Activated T-helper 2 cell treated with anti-CD3 and anti-CD28 coated beads, Interferon-gamma antibody, Interleukin-2, Interleukin-4, amounts not matched to agents 10 μg/mL and 5 μg/mL and 100 μg/mL, durations not matched to agents 14 hours and 24 hours and 36 hours (primary cell): ENCODE measurements at places on chromosomes 11 and 22.
A peak's percentile ranks its signal among the peaks of the same experiment; 100 is the strongest.

- H3K36me3 ChIP-seq: peaks cover 72% of the 10 kb centered on the region
- no peak for DNase-seq
- H3K4me3 ChIP-seq: no peak overlapping the region
Observed at GRCh38 chr11:68480852-68481510, 20.4 kb downstream of the PPP6R3 start.

GRCh38 chr11:44530413-44531115 lies 34.9 kb upstream of the CD82 start:
- no peaks in the 10 kb centered on the region for H3K27me3 ChIP-seq
- DNase-seq: peak; percentile 46
- H3K27ac ChIP-seq: peak overlapping the region; percentile 97
- H3K4me3 ChIP-seq: peak overlapping the region; percentile 63

DNA sequence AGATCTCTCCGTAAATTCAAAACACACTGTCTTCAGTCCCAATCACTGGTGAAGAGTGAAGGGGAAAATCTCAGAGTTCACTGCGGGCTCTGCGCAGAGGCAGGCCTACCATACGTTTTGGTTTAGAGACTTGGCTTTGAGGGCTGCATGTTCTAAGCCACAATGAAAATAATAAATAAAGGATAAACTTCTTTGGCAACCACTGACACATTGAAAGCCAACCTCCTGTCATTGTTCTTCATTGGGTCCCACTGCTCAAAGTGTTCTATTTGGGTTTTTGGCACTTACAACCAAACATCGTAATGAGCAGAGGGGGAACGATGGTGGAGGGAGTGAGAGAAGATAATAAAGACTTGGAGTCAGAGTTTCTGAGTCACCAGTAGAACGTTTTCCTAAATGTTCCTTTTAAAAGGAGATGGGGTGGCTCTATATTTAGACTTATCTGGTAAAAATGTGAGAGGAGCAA lies 472.9 kb downstream of the SOX6 start:
- no peak overlapping the region for H3K27ac ChIP-seq
- H3K4me3 ChIP-seq: no peak overlapping the region
- no peak for DNase-seq
- H3K27me3 ChIP-seq: no peaks in the 10 kb centered on the region
- no peaks in the 10 kb centered on the region for H3K4me1 ChIP-seq

DNA sequence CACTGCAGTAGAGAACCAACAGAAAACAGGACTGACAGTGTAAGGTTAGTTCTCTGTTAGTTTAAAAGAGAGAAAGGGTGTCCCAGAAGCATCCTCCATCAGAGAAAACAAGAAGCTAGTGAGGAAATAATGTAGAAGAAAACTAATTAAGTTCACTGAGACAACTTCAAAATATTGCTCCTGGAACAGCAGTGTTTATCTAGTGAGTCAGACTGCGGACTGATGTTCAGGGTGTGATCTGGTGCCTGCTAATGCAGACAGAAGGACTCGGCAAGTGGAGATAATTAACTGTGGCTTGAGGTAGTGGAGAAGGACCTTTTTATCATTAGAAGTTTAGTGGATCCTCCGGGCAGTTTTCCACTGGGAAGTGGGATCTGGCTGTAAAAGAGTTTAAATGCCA lies 55.4 kb downstream of the CDON start:
- H3K36me3 ChIP-seq: no peaks in the 10 kb centered on the region
- H3K4me1 ChIP-seq: peaks cover 8% of the 10 kb centered on the region
- H3K27me3 ChIP-seq: no peaks in the 10 kb centered on the region
- no peak overlapping the region for H3K27ac ChIP-seq
- H3K4me3 ChIP-seq: no peak overlapping the region

DNA sequence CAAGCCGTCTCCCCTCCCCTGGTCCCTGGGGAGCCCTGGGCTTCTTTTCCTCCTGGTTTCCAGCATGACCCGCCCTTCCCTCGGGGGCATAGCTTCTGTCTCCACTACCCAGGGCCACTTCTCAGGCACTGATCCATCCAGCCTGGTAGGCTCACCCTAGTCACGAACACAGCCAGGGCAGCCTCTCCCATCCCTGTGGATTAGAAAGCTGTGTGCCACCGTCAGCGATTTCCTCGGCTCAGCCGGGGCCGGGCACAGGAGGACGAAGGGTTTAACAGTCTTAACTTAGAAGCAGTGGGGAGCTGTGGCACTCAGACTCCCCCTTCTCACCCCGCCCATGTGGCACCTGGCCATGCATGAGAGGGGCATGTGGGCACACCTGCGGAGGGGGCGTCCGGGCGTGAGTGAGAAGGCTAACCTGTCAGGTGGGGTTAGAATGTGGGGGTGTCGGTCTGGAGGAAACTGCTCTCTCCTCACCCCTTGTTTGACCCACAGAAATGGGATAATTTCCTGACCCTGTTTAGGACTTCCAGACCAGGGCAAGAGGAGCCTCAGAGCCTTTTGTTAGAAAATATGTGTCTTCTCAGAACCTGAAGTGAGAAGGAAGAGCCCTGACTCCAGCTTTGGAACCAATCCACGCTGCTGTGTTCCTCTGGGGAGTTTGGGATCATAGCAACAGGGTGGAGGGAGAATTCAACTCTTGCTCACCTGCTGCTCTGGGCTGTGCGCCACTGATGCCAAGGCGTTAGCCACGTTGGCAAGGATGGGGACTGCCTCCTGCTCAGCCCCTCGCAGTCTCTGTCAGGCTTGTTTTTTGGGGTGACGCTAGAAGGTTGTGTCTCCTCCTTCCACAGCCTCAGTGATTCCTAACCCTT lies 14.6 kb downstream of the GLB1L2 start:
- H3K36me3 ChIP-seq: no peaks in the 10 kb centered on the region
- peaks cover 13% of the 10 kb centered on the region for H3K4me1 ChIP-seq
- no peak for DNase-seq
- no peak overlapping the region for H3K27ac ChIP-seq

GRCh38 chr11:73750228-73750627 lies 10.6 kb downstream of the RAB6A start:
- DNase-seq: no peak
- no peak overlapping the region for H3K27ac ChIP-seq

GRCh38 chr11:79739591-79739990 lies 298.8 kb upstream of the TENM4 start:
- no peaks in the 10 kb centered on the region for H3K27me3 ChIP-seq
- H3K4me1 ChIP-seq: no peaks in the 10 kb centered on the region
- H3K27ac ChIP-seq: no peak overlapping the region

- H3K4me3 ChIP-seq: no peak overlapping the region
- H3K36me3 ChIP-seq: no peaks in the 10 kb centered on the region
- H3K27me3 ChIP-seq: peaks cover 4% of the 10 kb centered on the region
- no peak overlapping the region for H3K27ac ChIP-seq
- H3K4me1 ChIP-seq: peaks cover 9% of the 10 kb centered on the region
Observed at GRCh38 chr22:50030297-50031188, 18.0 kb upstream of the IL17REL start.

GRCh38 chr11:57776577-57777210 lies 15.1 kb downstream of the CTNND1 start:
- no peak overlapping the region for H3K4me3 ChIP-seq
- DNase-seq: no peak
- H3K27ac ChIP-seq: no peak overlapping the region
- peaks cover 13% of the 10 kb centered on the region for H3K4me1 ChIP-seq
- H3K36me3 ChIP-seq: no peaks in the 10 kb centered on the region

DNA sequence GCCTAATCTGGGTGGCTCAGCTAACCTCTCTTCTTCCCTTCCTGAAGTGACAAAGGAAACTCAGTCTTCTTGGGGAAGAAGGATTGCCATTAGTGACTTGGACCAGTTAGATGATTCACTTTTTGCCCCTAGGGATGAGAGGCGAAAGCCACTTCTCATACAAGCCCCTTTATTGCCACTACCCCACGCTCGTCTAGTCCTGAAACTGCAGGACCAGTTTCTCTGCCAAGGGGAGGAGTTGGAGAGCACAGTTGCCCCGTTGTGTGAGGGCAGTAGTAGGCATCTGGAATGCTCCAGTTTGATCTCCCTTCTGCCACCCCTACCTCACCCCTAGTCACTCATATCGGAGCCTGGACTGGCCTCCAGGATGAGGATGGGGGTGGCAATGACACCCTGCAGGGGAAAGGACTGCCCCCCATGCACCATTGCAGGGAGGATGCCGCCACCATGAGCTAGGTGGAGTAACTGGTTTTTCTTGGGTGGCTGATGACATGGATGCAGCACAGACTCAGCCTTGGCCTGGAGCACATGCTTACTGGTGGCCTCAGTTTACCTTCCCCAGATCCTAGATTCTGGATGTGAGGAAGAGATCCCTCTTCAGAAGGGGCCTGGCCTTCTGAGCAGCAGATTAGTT lies 14.2 kb upstream of the UVRAG start:
- no peaks in the 10 kb centered on the region for H3K27me3 ChIP-seq
- H3K36me3 ChIP-seq: no peaks in the 10 kb centered on the region
- no peak for DNase-seq
- no peak overlapping the region for H3K4me3 ChIP-seq
- no peak overlapping the region for H3K27ac ChIP-seq

DNA sequence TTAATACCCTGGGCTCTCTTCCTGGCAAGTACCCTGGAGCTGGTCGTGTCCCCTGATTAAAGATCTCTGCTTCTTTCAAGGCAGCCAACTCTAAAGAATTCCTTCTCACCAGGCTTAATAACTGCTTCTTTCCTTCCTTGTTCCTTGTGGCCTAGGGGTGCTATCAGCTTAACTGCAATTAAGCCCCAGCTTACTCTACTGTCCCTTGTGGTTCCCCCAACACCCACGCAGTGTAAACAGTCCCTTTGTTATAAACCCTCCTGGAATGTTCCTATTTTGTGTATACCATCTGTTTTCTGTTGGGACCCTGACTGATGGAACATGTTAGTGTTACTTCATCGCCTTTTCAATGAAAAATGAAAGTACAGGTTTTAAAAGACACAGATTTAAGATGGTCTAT lies 126.4 kb upstream of the KIRREL3 start:
- H3K4me3 ChIP-seq: no peak overlapping the region
- no peak for DNase-seq
- H3K4me1 ChIP-seq: no peaks in the 10 kb centered on the region
- no peak overlapping the region for H3K27ac ChIP-seq

DNA sequence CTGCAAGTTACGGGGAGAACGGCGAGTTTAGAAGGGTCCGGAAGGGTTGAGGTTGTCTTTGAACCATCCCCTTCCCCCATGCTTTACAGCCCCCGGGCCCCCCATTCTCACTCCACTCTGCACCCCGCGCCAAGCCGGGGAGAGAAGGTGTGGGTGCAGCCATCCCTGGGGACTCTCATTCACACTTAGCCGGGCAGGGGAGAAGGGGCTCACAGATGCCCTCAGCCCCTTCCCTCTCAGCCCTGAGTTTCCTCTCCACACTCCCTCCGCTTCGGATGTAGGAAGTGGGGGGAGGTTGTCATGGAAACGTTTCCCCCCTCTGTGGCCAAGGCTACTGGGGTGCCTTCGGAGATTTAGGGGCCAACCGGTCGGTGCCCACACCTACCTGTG lies 334 bp downstream of the CADM1 start:
- H3K4me3 ChIP-seq: peak overlapping the region; percentile 33
- H3K36me3 ChIP-seq: no peaks in the 10 kb centered on the region
- H3K27me3 ChIP-seq: peaks cover 36% of the 10 kb centered on the region
- DNase-seq: no peak
- H3K27ac ChIP-seq: no peak overlapping the region

DNA sequence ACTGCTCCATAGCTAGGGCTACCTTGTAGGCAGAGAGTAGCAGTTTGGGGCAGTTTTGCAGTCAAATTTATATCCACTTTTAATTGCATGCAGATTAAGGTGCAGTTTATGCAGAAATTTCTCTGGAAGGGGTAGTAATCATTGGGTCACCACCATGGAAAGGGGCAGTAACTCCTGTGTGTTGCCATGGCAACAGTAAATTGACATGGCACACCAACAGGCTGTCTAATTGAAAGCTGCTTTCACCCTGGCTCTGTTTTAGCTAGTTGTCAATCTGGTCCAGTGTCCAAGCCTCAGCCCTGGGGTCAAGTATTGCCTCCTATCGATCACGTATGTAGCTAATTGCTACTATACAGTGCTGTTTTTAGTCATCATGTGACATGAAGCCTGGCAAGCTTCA lies 786.1 kb upstream of the CNTN5 start:
- no peaks in the 10 kb centered on the region for H3K36me3 ChIP-seq
- DNase-seq: no peak
- no peaks in the 10 kb centered on the region for H3K4me1 ChIP-seq
- no peak overlapping the region for H3K27ac ChIP-seq
- no peaks in the 10 kb centered on the region for H3K27me3 ChIP-seq

DNA sequence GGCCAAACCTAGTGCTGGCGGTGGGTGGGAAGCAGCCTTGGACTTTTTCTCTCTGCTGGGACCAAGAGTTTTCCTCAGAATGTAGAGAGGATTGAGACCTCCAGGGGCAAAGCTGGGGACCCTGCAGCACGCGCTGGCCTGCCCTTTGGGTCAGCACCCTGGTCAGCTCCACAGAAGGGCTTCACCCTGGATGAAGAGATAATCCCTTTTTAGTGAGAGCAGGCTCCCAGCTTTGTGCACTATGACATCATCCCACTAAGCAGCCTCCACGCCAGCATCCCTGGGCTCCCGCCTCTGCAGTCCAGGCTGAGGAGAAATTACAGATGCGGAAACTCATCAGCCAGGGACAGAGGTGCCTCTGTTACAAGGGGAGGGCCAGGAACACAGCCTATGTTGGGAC lies 23.5 kb downstream of the DRICH1 start:
- DNase-seq: no peak
- H3K27ac ChIP-seq: no peak overlapping the region
- peaks cover 18% of the 10 kb centered on the region for H3K4me1 ChIP-seq
- no peaks in the 10 kb centered on the region for H3K36me3 ChIP-seq
- no peaks in the 10 kb centered on the region for H3K27me3 ChIP-seq

GRCh38 chr22:48890693-48891554 lies 936.7 kb downstream of the BRD1 start:
- no peak overlapping the region for H3K27ac ChIP-seq
- no peaks in the 10 kb centered on the region for H3K27me3 ChIP-seq
- no peaks in the 10 kb centered on the region for H3K4me1 ChIP-seq
- no peak overlapping the region for H3K4me3 ChIP-seq
- H3K36me3 ChIP-seq: no peaks in the 10 kb centered on the region

GRCh38 chr11:120722524-120722923 lies 211.0 kb downstream of the GRIK4 start:
- H3K36me3 ChIP-seq: no peaks in the 10 kb centered on the region
- DNase-seq: no peak
- no peaks in the 10 kb centered on the region for H3K4me1 ChIP-seq

DNA sequence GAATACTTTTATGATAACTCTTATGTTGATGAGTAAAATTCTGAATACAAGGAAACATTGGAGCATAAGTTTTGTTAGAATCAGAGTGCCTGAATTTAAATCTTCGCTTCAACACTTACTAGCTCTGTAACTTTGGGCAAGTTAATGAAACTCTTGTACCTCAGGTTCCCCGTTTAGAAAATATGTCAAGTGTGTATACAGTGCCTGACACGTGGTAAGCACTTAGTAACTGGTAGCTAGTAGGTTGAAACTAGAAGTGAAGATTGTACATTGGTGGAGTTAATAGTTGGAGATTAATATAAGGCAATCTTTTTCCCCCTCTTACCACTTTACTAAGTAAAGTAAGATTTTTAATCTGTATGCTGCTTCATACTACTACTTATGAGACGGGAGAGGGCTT lies 24.8 kb upstream of the NAT10 start:
- no peaks in the 10 kb centered on the region for H3K27me3 ChIP-seq
- no peak overlapping the region for H3K4me3 ChIP-seq
- peaks cover 81% of the 10 kb centered on the region for H3K36me3 ChIP-seq
- no peak overlapping the region for H3K27ac ChIP-seq
- DNase-seq: no peak

GRCh38 chr22:28411125-28411524 lies 268.5 kb downstream of the TTC28 start:
- H3K4me1 ChIP-seq: peaks cover 4% of the 10 kb centered on the region
- peaks cover 2% of the 10 kb centered on the region for H3K27me3 ChIP-seq
- H3K4me3 ChIP-seq: no peak overlapping the region

- peaks cover 30% of the 10 kb centered on the region for H3K4me1 ChIP-seq
- no peaks in the 10 kb centered on the region for H3K27me3 ChIP-seq
- no peak overlapping the region for H3K27ac ChIP-seq
- no peak for DNase-seq
- peaks cover 72% of the 10 kb centered on the region for H3K36me3 ChIP-seq
Observed at GRCh38 chr11:32597921-32598320, 14.3 kb downstream of the EIF3M start.
